ENCODE measurements at places on chromosomes 7 and 10. TPM values are rescaled to one million over a fixed set of nuclear protein-coding genes. Genes with fewer than 3 reads are reported as not detected.
A peak's percentile ranks its signal among the peaks of the same experiment; 100 is the strongest.

GRCh38 chr7:85014936-85015660 is 171.8 kb downstream of the SEMA3D start:
- H3K4me3 ChIP-seq, result no peak overlapping the region
- no peaks in the 10 kb centered on the region for H3K4me1 ChIP-seq
- no peaks in the 10 kb centered on the region for H3K27me3 ChIP-seq

- H3K27ac ChIP-seq, result no peak overlapping the region
- H3K4me1 ChIP-seq, result no peaks in the 10 kb centered on the region
- no peak overlapping the region for H3K4me3 ChIP-seq
- no peaks in the 10 kb centered on the region for H3K27me3 ChIP-seq
These were observed 71.4 kb downstream of the HTR5A start for GRCh38 chr7:155141562-155141961.

The ZNF736 gene
- 16.2 TPM for total RNA-seq

The HERPUD2 gene
- 24.7 TPM for total RNA-seq

The FAM170B gene
- 0.34 TPM for total RNA-seq

The LIPK gene
- not detected for total RNA-seq

DNA sequence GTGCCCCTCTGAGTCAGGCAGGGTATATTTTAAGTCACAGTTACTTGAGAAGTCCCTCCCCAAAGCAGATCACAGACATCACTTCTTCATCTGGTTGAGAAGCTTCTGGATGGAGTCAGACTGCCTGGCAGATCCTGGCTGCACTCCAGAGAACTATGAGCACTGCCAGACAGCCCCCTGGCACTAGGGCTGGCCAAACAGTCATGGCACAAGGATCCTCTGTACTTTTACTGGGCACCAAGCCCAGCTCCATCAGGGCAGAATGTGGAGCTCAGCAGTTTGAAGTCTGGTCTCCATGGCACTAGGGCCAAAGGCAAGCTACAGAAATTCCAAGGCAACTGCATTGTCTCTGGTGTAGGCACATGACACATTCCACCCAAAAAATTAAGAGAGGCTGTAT is 162.1 kb downstream of the NRG3 start:
- H3K4me1 ChIP-seq, result no peaks in the 10 kb centered on the region
- H3K27ac ChIP-seq, result no peak overlapping the region
- H3K27me3 ChIP-seq, result no peaks in the 10 kb centered on the region
- H3K36me3 ChIP-seq, result no peaks in the 10 kb centered on the region
- no peak overlapping the region for H3K4me3 ChIP-seq

The IL15RA gene
- 13.2 TPM for total RNA-seq

DNA sequence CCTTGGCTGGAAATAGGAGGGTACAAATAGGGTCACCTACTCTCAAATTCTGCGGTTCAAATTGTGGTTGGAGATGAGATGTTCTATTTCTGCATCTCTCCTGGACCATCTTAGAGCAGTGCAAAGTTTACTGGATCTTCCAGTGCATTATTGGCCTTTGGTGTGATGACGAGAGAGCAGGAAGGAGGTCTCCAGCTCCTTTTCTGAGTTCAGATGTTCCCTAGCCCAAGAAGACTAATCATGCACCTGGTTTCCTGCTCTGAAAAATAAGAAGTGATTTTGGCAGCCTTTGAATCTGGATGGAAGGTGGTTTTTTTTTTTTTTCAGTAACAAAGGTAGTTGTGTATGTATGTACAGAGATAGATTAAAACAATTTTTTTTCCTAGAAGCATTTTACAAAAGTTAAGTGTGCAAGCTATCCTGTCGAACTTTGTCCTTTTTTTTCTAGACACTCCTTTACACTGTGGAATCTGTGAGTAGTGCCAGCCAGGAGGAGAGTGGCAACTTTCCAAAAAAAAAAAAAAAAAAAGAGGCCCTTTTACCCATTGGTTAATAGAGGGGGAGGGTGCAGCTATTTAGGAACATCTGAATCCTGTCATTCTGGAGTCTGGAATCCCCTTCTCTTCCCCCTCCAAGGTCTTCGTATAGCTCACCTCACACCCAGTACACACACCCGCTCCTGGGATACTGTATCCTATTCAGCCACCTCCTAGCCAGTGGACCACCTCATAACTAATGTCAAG is 26.3 kb downstream of the PAPSS2 start:
- no peak overlapping the region for H3K4me3 ChIP-seq
- DNase-seq, result peak; percentile 43
- H3K4me1 ChIP-seq, result peaks cover 8% of the 10 kb centered on the region
- no peaks in the 10 kb centered on the region for H3K27me3 ChIP-seq

The GPC2 gene
- 1.4 TPM for total RNA-seq

- no peak for DNase-seq
- no peaks in the 10 kb centered on the region for H3K36me3 ChIP-seq
- no peaks in the 10 kb centered on the region for H3K4me1 ChIP-seq
- no peak overlapping the region for H3K27ac ChIP-seq
- H3K27me3 ChIP-seq, result no peaks in the 10 kb centered on the region
These were observed 6.5 kb upstream of the SNX10 start for GRCh38 chr7:26284995-26285632.
